ENCODE measurements at places on chromosomes 1 and 21. TPM values are rescaled to one million over a fixed set of nuclear protein-coding genes. Genes with fewer than 3 reads are reported as not detected.
A peak's percentile ranks its signal among the peaks of the same experiment; 100 is the strongest.

DNA sequence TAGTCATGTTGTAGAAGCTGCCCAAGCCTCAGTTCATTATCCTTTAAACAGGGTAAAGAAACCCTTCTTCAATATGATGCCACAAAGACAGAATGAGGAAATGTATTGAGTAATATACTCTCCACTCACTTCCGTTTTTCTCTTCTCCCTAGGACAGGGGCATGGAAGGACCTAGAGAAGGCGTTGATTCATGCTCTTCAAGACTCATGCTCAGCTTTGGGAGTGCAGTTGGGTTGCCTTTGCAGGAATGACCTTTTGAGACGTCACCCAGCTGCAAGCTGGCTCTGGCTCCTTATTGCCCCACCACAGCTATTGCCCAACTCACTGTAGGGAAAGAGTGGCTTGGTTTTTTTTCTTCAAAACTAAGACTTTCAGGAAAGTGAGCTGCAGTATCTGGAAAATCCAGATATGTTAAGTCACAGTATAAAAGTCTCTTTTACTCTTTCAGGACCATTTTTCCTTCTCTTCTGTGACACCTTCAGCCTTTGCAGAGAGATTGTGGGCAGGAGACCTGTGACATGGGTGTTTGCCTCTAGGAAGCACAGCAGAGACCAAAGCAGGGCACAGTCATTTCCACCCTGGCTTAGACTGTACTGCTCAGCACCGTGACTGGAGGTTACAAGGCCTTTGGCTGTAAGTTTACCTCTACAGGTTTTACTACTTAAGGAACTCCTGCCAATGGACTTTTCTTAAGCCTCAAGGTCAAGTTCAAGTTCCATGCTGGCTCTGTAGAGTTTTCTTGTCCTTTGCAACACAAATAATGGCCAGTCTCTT lies 39.5 kb downstream of the XCL2 start:
- H3K4me1 ChIP-seq, result peaks cover 15% of the 10 kb centered on the region
- no peak overlapping the region for H3K27ac ChIP-seq
- no peak overlapping the region for H3K4me3 ChIP-seq
- DNase-seq, result no peak
- no peaks in the 10 kb centered on the region for H3K36me3 ChIP-seq

DNA sequence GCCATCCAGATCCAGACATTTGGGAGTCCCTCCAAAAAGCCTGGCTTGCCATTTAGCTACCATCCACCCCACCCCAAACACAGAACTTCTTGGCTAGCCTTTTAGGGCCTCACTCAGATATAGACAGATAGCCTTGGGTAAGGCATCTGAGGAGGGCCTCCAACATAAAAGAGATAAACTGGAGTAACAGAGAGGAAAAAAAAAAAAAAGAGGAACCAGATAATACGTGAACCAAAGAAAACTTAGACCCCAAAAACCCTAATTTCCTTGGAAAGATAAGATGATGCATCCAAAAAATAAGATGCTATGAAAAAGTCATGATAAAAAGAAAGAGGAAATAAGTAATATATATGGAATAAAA lies 19.8 kb upstream of the LSS start:
- no peak for DNase-seq
- H3K4me1 ChIP-seq, result no peaks in the 10 kb centered on the region
- H3K27me3 ChIP-seq, result no peaks in the 10 kb centered on the region
- H3K4me3 ChIP-seq, result no peak overlapping the region
- peaks cover 42% of the 10 kb centered on the region for H3K36me3 ChIP-seq

DNA sequence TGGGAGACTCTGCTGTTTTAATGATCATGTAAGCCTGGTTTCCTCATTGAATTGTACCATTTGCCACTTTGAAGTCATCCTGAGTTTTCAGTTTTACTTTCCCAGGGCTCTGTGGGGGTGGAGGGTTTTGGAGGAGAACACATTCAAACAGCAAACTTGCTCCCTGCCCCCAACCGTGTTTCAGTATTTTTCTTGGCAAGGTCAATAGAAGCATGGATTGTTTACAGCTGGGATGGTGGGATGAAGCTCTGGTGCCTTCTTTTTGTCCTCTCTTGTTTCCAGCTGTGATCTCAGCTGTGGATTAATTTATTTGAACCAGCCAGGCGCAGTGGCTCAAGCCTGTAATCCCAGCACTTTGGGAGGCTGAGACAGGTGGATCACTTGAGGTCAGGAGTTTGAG lies 54.3 kb upstream of the SERBP1 start:
- no peak overlapping the region for H3K4me3 ChIP-seq
- no peaks in the 10 kb centered on the region for H3K27me3 ChIP-seq
- H3K4me1 ChIP-seq, result peaks cover 4% of the 10 kb centered on the region
- DNase-seq, result no peak
- no peak overlapping the region for H3K27ac ChIP-seq

Gene MARK1
- total RNA-seq, result 11.8 TPM

GRCh38 chr1:36876990-36877389 lies 157.3 kb downstream of the GRIK3 start:
- H3K4me1 ChIP-seq, result no peaks in the 10 kb centered on the region
- DNase-seq, result peak; percentile 5
- no peaks in the 10 kb centered on the region for H3K36me3 ChIP-seq
- no peak overlapping the region for H3K27ac ChIP-seq

DNA sequence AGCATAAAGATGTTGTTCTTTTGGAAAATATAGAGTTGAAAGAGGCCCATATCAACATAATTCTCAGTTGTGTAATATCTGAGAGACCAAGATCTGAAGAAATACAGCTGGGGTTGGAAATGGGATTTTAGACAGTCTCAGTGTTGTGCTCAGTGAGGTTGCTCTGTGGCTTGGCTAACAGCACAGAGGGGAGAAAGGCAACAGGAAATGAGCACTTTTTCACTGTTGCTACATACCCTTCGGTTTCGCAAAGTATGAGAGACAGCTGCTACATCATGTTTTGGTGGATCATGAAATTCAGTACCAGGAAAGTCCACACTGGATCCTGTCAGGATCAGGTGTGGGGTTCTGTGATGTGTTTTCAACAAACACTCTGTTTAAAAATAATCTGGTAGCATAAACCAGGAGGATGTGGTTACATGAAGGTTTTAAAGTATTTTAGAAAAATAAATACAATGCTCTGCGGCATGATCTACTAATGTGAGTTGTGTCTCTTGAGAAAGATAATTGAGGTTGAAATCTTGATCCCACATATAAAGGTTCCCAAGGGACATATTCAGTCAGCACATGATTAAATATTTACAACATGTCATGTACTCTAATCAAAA lies 7.0 kb upstream of the GPR88 start:
- peaks cover 5% of the 10 kb centered on the region for H3K4me1 ChIP-seq
- peaks cover 56% of the 10 kb centered on the region for H3K27me3 ChIP-seq
- no peak for DNase-seq

GRCh38 chr1:26164036-26164860 lies 4.5 kb downstream of the C1orf232 start:
- H3K27ac ChIP-seq, result peak overlapping the region; percentile 47
- peaks cover 6% of the 10 kb centered on the region for H3K27me3 ChIP-seq
- peak; percentile 62 for DNase-seq
- peak overlapping the region; percentile 66 for H3K4me3 ChIP-seq
- no peaks in the 10 kb centered on the region for H3K36me3 ChIP-seq

Gene OR4F29
- not detected for total RNA-seq

Gene CLEC20A
- not detected for total RNA-seq

DNA sequence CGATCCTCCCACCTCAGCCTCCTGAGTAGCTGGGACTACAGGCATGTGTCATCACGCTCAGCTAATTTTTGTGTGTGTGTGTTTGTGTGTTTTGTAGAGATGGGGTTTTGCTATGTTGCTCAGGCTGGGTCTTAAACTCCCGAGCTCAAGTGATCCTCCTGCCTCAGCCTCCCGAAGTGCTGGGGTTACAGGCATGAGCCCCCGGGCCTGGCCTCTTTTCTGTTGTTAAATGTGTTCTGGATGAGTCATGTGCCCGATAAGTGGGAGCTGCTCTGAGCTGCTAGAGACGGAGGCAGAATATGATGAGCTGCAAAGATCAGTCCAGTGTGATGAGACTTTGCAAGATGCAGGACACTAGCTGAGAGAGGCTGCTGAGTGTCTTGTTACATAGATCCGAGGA lies 75.5 kb downstream of the VPS13D start:
- H3K4me1 ChIP-seq, result peaks cover 22% of the 10 kb centered on the region
- H3K27me3 ChIP-seq, result no peaks in the 10 kb centered on the region
- H3K36me3 ChIP-seq, result peaks cover 61% of the 10 kb centered on the region
- no peak overlapping the region for H3K27ac ChIP-seq
- no peak overlapping the region for H3K4me3 ChIP-seq

Gene FNDC7
- not detected for total RNA-seq

DNA sequence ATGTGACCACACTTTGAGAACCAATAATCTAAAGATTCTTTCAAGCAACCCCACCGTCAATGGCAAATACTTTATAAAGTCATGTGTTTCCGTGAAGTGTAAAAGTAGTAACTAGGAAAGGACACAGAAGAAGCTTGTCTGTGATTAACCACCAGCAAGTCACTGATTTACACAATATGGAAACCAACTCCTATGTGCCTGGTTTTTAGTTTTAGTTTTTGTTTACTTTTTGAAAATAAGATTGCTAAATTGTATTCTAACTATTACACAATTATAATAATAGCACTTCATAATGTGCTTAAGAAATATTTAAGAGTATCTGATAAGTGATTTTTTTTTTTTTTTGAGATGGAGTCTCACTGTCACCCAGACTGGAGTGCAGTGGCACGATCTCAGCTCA lies 13.0 kb downstream of the FMO2 start:
- no peak for DNase-seq

Gene UBL4B
- 11.7 TPM for total RNA-seq

DNA sequence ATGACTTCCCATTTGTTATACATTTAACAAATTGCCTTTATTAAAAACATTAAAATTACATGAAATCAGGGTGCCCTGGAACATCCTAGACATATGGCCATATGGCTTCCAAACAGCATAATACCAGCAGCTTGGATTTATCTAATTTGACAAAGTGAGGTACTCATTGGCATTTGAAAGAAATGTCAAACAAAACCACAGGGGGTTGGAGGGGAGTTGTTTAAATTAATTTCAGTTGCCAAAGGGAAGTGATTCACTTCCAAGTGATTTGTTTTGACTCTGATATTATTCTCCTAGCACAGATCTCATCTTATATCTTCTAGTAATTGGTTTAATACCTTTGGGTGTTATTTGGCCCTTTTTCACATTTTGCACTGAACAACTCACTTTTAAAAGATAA lies 24.5 kb upstream of the POU2F1 start:
- no peak for DNase-seq
- H3K27me3 ChIP-seq, result no peaks in the 10 kb centered on the region
- H3K4me3 ChIP-seq, result no peak overlapping the region
- peaks cover 8% of the 10 kb centered on the region for H3K4me1 ChIP-seq
- H3K36me3 ChIP-seq, result no peaks in the 10 kb centered on the region

- H3K36me3 ChIP-seq, result no peaks in the 10 kb centered on the region
- no peak for DNase-seq
- peaks cover 4% of the 10 kb centered on the region for H3K4me1 ChIP-seq
- H3K27me3 ChIP-seq, result no peaks in the 10 kb centered on the region
Observed at GRCh38 chr1:89310505-89310904, 37.8 kb upstream of the GBP5 start.

DNA sequence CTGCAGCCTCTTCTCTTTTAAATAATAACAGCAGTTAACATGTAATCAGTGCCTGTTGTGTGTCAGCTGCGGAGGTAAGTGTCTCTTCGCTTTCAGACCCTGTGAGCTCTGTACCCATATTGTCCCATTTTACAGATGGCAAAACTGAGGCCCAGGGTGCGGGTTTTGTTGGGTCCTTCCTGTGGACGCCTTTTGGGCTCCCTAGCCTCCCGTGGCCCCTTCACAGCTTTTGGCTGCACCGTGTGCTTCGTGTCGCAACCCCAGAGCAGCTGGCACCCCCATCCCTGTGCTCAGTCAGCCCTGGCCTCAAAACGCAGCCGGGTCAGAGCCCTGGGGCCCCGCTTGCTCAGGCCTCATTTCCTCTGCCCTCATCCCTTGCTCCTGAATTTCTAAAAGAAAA lies 53.8 kb downstream of the TLR5 start:
- H3K4me1 ChIP-seq, result peaks cover 44% of the 10 kb centered on the region
- H3K4me3 ChIP-seq, result no peak overlapping the region
- H3K27me3 ChIP-seq, result no peaks in the 10 kb centered on the region
- DNase-seq, result no peak

Data from mesothelial cell of epicardium (in vitro differentiated cells).